ENCODE measurements at places on chromosomes 6 and 20. TPM values are rescaled to one million over a fixed set of nuclear protein-coding genes. Genes with fewer than 3 reads are reported as not detected.

PDYN gene
- total RNA-seq: not detected

DNA sequence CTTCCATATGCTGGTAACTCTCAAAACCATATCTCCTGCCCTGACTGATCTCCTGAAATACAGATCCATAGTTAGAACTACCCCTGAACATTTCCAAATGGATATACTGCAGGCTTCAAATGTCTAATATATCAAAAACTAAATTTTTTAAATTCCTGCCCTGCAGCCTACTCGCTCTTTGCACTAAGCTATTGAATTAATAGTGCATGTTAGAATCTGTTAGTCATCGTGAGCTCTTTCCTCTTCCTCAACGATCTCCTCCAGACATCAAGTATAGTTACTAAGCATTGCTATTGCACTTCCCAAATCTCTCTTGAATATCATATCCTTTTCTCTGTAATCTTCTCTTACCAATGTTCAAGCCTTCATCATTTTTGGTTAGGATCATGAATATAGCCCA is 26.0 kb upstream of the RSPO3 start:
- no peak overlapping the region for H3K4me3 ChIP-seq
- no peak for DNase-seq
- H3K27ac ChIP-seq: no peak overlapping the region
- no peaks in the 10 kb centered on the region for H3K4me1 ChIP-seq
- H3K27me3 ChIP-seq: no peaks in the 10 kb centered on the region
- H3K36me3 ChIP-seq: no peaks in the 10 kb centered on the region

CDH4 gene
- not detected for total RNA-seq

GRCh38 chr6:117555882-117556498 is 46.3 kb downstream of the GOPC start:
- no peak overlapping the region for H3K4me3 ChIP-seq
- H3K27ac ChIP-seq: no peak overlapping the region
- no peaks in the 10 kb centered on the region for H3K4me1 ChIP-seq
- H3K36me3 ChIP-seq: 0 out of 2 replicates have a peak, but pooled peaks cover 1% of the 10 kb centered on the region
- DNase-seq: no peak
- H3K27me3 ChIP-seq: no peaks in the 10 kb centered on the region

DNA sequence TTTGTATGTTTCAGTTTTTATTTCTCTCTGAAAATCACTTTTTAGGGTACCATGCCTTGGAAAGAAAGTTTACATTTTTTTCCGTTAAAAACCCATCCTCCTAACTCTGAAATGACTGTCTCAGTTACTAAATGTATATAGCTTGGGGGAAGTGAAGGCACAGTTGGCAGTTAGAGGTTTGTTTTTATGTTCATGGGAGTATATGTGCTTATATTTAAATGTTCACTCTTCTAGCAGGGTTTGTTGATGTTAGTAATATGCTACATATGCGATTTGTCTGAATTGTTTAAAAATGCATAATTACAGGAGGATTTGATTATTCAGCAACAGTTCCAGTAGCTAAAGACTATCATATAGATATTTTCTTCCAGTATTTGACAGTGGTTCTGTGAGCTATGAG is 31.1 kb downstream of the CDKAL1 start:
- H3K27me3 ChIP-seq: no peaks in the 10 kb centered on the region
- H3K27ac ChIP-seq: peak overlapping the region; percentile 61
- H3K4me3 ChIP-seq: no peak overlapping the region
- H3K4me1 ChIP-seq: peaks cover 5% of the 10 kb centered on the region
- peaks cover 2% of the 10 kb centered on the region for H3K36me3 ChIP-seq
- no peak for DNase-seq

DNA sequence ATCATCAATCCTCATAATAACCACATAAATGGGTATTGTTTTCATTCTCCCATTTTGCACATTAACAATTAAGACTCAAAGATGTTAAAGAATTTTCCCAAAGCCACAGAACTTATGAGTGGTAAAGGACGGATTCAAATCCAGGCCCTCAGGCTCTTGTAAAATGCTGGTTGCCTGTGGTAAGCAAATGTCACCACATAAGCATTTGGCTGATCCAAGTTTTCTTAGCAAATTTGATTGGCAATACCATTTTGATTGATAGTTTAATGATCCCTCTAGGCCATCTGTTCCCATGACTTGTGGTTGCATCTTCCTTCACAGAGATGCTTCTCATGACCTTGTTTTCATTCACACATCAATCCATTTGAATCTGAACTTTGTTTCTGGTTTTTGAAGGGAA is 252.0 kb upstream of the RIN2 start:
- no peak overlapping the region for H3K4me3 ChIP-seq
- no peaks in the 10 kb centered on the region for H3K27me3 ChIP-seq
- H3K36me3 ChIP-seq: no peaks in the 10 kb centered on the region
- H3K4me1 ChIP-seq: no peaks in the 10 kb centered on the region

ADAM33 gene
- not detected for total RNA-seq

DNA sequence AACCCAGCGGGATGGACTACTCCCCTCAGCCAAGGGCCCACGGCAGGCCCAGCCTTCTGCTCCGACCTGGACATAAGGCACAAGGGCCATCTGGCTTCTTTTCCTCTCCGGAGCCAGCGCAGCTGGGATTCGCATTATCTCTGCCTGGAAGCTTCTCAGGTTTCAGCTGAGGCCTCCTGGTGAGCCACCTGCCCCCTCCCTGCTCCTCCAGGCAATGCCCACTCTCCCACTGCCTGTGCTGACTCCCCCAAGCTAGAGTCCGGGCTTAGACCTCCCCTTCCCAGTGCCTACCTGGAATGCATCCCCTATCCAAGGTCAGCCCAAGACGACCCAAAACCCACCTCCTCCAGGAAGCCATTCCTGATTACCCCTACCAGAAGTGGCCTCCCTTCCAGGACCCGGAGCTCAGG is 60.7 kb downstream of the EZR start:
- H3K27me3 ChIP-seq: no peaks in the 10 kb centered on the region
- no peaks in the 10 kb centered on the region for H3K4me1 ChIP-seq
- no peaks in the 10 kb centered on the region for H3K36me3 ChIP-seq
- DNase-seq: no peak

GRCh38 chr20:44566018-44566417 is 16.4 kb upstream of the PKIG start:
- H3K36me3 ChIP-seq: no peaks in the 10 kb centered on the region
- no peak overlapping the region for H3K27ac ChIP-seq
- H3K27me3 ChIP-seq: no peaks in the 10 kb centered on the region
- no peak for DNase-seq
- H3K4me1 ChIP-seq: no peaks in the 10 kb centered on the region

DNA sequence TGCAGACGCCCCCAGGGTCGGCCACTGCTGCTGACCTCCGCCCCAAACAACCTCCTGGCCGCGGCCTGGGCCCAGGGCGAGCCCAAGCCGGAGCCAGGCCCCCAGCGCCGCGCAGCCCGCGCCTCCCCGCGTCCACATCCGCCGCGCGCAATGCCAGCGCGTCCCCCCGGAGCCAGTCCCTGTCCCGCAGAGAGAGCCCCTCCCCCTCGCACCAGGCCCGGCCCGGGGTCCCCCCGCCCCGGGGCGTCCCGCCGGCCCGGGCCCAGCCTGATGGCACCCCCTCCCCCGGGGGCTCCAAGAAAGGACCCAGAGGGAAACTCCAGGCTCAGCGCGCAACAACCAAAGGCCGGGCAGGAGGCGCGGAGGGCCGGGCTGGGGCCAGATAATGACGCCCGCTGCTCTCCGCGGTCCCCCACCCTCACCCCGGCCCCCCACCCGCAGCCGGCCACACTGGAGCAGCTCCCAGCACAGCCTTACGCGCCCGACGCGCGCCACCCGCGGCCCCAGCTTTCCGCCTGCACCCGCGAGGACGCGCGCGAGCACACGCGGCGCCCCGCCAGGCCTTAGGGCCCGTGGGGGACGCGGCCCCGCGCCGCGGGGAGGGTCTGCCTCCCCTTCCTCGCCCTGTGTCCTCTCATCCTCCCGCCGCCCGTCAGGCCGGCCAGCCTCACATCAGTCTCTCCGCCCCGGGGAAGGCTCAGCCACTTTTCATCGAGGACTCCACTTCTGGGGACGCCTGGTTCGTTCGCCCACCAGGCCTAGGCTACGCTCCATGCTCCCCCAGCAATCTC is 12.9 kb upstream of the SLC22A7 start:
- DNase-seq: no peak
- H3K4me1 ChIP-seq: no peaks in the 10 kb centered on the region
- H3K27me3 ChIP-seq: no peaks in the 10 kb centered on the region
- no peak overlapping the region for H3K4me3 ChIP-seq
- H3K27ac ChIP-seq: no peak overlapping the region

BMP7 gene
- 0.05 TPM for total RNA-seq

GRCh38 chr20:56004611-56005388 is 519 bp downstream of the CBLN4 start:
- H3K4me3 ChIP-seq: no peak overlapping the region
- no peak overlapping the region for H3K27ac ChIP-seq
- H3K36me3 ChIP-seq: no peaks in the 10 kb centered on the region

GRCh38 chr20:42444799-42445198 is 744.9 kb downstream of the PTPRT start:
- no peaks in the 10 kb centered on the region for H3K27me3 ChIP-seq
- no peak for DNase-seq
- H3K4me1 ChIP-seq: no peaks in the 10 kb centered on the region
- no peaks in the 10 kb centered on the region for H3K36me3 ChIP-seq
- no peak overlapping the region for H3K27ac ChIP-seq
- no peak overlapping the region for H3K4me3 ChIP-seq

GRCh38 chr6:45614488-45615285 is 237.0 kb upstream of the SUPT3H start:
- no peaks in the 10 kb centered on the region for H3K27me3 ChIP-seq
- no peaks in the 10 kb centered on the region for H3K36me3 ChIP-seq
- no peaks in the 10 kb centered on the region for H3K4me1 ChIP-seq
- no peak overlapping the region for H3K4me3 ChIP-seq
- no peak for DNase-seq
- H3K27ac ChIP-seq: no peak overlapping the region
